ENCODE measurements at places on chromosomes 3 and 15.

DNA sequence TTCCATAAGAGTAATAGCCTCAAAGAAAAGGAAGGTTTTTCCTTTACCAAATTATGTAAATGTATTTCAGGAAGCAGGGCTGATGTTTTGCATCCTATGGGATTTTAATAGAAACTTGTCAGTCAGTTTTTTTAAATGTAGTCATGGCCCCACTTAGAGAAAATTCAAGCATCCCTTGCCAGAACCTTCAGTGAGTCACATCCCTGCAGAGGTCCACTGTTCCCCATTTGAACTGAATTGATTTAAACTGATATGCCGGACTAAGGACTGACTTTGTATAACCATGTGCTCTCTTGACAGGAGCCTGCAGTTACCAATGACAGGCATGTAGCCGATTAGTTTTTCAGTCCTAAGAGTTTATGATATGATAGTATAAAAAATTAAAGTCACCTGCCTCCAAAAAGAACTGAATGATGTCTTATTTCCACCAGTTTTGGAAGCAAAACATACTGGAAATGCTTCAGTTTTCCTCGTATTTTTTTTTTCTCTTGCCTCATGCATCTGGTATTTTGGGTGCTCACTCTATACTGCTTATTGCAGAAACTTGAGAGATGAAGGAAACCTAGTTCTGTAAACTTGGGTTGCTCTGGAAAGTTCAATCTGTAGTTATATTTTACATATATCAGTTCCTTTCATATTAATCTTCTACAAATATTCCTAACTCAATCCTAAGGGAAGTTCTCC lies 30.7 kb downstream of the LRTM1 start:
- no peak for DNase-seq

GRCh38 chr15:65839354-65839901 lies 29.9 kb upstream of the RAB11A start:
- DNase-seq: no peak

DNA sequence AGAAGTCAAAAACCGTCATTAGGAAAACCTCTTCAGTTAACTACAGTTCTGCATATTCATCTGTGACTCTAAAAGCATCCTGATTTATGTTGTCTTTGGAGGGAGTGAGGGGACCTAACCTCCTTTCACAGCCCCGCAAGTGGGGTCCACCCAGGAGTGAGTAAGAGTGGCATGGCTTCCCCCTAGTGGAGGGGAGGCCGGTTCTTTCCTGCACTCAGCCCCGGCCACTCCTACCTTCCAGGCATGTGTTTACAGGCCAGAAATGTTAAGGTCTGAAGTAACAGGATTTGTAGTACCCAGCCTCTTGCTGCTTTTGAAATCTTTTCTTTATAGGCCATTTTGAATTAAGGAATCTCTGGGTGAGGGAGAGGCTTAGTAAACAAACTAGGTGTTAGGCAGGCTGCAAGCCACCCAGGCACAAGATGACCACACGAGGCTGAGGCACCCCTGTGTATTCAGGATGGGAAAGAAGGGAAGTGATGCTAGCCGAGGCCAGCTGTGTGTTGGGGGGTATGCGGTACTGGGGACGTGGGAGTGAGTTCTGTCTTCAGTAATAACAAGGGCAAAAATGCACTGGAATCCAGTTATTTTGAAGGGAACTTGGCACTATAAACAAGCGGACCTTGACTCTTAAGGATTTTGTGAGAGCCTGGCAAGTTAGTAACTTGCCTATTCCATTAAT lies 50.5 kb downstream of the CTDSPL start:
- DNase-seq: no peak

DNA sequence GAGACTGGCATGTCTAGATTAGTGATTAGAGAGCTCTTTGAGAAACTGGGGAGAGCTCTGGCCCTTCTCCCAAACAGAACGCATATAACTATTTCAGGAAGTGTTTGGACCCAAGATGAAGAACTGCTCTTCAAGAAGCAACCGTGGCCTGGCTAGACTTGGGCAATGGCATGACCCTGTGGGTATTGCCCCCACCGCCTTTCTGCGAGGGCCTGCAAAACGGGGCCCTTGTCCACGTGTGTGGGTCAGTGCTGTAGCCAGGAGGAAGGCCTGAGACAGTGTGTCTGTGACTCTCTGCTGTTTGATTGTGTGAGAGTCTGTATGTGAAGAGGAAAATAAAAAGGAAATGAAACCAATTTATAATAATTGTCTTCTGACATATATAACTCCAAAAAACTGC lies 42.5 kb downstream of the EEFSEC start:
- DNase-seq: no peak

DNA sequence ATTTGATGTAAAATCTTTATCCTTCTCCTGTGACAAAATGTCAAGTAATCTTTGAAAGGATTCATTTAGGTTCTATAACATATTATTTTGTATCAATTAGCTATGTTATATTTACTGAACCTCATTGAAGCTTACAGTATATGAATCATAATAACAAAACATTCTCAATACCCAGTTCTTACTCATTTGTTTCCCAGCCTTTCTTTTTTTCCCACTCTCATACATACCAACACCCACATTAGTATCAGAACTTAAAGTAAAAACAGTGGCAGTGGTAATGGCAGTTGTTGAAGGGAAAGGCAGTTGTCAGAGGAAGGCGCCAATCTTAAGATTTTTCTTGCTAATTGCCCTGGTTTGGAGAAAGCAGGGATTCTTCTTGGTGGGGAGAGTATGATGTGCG lies 33.2 kb upstream of the TRPC1 start:
- no peak for DNase-seq

GRCh38 chr15:63381301-63382204 lies at the start of gene CA12:
TSS of gene CA12 (minus strand) at chr15:63381846. CDS start at chr15:63381720, 126 bp downstream.
- no peak for DNase-seq

GRCh38 chr15:90990446-90990845 lies 3.9 kb downstream of the PRC1 start:
- DNase-seq: no peak

- no peak for DNase-seq
Measured at GRCh38 chr3:34212656-34213055, 414.2 kb downstream of the PDCD6IP start.

- DNase-seq: no peak
Measured at GRCh38 chr3:11580645-11581044, 63.1 kb downstream of the VGLL4 start.

DNA sequence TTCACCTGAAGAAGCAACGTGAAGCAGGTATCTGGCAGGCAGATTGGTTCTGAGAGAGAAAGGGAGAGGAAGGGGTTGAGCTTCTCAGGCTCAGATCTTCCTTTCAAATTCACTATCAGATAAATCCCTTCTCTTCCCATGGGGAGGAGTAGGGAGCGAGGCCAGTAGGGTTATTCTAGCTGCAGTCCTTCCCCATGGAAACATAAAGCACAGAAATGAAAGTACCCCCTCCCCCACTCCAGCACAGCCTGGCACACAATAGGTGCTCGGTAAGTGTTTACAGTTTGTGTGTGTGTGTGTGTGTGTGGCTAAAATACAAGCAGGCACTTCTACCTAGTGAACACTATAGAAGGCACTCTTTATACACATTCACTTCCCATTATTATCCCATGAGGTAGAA lies 20.8 kb upstream of the VPS8 start:
- no peak for DNase-seq

- no peak for DNase-seq
Measured at GRCh38 chr15:28133281-28133680, 34.2 kb upstream of the OCA2 start.

- no peak for DNase-seq
Measured at GRCh38 chr15:57082054-57082728, 163.7 kb downstream of the TCF12 start.

DNA sequence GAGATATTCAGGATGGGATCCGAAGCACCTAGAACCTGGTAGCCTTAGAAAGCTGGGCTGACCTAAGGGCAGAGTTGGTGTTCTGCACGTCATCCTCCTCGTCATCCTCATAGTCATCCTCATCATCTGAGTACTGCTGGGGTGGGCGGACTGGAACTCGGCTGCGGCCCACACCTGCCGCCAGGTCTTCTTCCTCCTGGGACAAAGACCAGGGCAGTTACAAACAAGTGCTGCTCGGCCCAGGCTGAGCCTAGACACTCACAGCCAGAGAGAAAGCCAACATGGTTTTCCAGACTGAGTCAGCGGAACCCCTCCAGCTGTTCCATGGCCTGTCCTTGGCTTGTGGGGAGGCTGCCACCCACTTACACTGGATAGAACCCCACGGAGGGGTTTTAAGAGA lies 40.5 kb downstream of the SEMA3G start:
- DNase-seq: no peak

DNA sequence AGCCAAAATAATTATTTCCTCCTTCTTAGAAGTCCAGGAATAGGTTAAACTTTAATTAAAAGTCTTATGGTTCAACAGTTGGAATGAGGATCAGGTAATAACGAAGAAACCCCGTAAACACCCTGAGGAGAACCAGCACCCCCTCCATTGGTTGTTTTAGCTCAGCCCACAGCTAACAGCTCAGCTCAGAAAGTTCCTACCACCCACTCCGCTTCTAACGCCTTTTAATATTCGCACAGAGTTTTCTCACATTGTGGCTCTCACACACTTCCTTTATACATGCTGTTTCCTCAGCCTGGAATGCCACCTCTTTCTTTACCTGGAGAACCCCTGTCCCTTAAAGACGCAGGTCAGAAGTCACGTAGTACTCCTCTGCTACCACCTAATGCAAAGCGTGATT lies 17.0 kb downstream of the CX3CR1 start:
- DNase-seq: no peak

DNA sequence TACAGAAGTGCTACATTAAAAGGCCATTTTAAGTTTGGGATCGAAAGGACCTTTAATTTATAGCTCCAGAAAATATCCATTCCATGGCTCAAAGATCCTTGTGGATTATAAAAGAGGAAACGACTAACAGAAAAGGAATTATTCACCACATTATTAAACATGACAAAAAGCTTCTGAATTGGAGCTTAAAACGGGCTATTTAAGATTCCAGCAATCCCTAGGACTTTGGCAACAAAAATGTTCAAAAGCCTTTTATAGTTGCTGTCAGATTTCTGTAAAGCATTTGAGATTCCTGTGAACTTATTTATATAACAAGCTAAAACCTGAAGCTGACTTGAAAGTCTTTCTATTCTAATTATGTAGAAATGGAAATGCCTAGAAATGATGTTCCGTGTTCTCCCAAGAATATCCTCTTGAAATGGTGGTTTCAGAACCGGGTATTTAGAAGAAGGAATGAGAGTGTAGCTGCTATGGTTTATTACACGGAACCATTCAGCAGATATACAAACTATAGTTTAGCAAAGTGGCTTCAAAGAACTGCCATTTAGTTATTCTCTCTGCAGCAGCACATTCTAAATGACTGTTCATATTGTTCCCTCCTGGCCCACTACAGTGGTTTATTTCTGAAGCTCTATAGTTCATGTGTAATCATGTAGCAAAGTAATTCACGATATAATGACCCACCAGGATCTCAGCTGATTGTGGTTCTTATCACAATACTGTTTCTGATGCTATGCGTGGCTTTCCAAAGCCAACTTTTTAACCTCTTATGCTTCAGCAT lies 961.7 kb downstream of the FHIT start:
- DNase-seq: no peak

DNA sequence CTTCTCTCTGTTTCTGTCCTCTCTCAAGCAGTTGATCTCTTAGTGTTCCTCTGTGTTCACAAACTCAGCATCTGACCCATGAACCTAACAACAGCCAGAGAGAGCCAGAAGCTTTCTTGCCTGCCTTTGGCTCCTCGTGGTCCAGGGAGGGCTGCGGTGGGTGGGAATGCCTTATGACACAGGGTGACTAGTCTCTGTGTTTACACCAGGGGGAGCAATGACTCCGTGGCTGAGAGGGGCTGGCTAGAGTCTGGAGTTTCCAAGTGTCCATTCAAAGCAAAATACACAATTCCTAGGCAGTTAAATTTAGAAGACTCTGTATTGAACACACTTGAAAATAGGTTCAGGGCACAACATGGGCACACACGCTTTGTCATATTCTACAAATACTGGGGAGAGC lies 370.0 kb upstream of the FRG2C start:
- DNase-seq: peak; percentile 29

DNA sequence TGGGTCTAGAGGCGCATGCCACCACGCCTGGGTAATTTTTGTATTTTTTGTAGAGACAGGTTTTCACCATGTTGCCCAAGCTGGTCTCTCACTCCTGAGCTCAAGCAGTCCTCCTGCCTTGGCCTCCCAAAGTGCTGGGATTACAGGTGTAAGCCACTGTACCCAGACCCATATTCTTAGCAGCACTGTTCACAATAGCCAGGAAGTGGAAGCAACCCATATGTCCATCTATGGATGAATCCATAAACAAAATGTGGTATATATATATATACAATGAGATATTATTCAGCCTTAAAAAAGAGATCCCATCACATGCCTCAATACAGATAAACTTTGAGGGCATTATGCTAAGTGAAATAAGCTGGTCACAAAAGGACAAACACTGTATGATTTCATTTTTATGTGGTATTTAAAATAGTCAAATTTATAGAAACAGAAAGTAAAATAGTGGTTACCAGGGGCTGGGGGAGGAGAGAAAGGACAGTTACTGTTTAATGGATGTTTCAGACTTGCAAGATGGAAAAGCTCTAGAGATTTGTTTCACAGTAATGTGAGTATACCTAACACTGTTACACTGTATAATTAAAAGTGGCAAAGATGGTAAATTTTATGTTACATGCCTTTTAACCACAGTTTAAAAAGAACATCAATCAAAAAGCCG lies 35.7 kb upstream of the GRAMD1C start:
- peak; percentile 12 for DNase-seq

- no peak for DNase-seq
Measured at GRCh38 chr3:14658978-14659377, 7.4 kb downstream of the CCDC174 start.
